Keratinocyte (primary cell): ENCODE measurements at places on chromosomes 5 and 9.

GRCh38 chr5:59097116-59097515 lies 514.2 kb downstream of the RAB3C start:
- no peak for DNase-seq

DNA sequence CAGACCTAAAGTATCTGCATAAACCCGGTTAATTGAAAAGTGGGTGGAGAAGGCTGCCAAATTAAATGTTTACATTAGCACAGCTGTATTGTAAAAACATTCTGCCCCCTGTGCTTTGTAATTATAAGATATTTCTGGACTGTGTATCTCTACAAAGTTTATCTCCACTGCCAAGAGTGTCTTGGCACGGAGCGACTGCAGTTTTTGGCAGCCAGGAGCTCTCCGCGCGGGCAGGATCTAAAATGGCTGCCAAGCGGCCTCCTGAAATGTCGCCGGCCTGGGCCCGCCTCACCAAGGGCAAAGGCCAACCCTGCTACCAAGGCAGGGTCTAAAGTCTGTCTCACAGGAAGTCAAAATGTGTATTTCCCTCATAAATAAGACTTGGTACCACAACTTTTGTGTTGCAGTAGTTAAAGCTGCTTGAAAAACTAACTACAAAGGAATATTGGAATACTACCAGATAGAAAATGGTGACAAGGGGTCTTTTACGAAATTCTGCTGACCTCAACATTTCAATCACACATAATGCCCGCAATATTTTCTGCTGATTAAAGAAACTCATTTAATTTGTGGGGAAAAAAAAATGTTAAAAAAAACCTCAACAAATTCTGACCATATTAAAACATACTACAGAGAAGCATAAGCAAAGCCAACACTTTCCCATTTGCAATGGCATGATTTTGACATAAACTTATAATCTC lies 110.4 kb downstream of the NFIB start:
- no peak for DNase-seq

DNA sequence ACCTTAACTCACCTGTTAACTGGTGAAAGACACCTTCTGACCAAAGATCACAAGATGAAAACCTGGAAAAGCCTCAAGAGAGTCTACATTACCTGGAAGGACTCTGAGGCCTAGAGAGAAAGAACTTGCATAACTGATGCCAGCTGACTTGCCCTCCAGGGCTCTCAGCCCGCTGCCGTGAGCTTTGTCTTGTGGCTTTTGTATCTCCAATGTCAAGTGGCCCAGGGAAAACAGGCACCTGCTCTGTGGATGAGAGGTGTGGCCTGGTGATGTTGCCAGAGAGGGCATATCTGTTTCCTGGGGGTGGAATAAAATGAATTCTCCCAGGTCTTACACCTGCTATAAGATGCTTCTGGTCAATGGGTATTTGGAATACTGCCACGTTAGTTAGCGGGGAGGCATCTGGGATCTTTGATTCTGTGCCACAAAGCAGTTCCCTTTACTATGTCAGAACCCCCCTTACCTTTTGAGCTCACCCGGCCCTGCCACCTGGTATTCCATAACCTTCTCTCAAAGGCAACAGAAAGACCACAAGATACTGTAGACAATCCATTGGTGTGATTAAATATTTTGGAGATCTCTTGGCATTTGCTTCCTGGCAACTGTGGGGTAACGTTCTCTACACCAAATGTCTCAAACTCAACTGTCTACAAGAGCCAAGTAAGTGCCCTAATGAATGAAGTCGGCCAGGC lies 54.9 kb upstream of the N4BP3 start:
- DNase-seq, result no peak

- DNase-seq, result no peak
Observed at GRCh38 chr5:2848619-2849018, 97.1 kb upstream of the IRX2 start.

- DNase-seq, result no peak
Observed at GRCh38 chr5:45038366-45038987, 229.7 kb downstream of the MRPS30 start.

DNA sequence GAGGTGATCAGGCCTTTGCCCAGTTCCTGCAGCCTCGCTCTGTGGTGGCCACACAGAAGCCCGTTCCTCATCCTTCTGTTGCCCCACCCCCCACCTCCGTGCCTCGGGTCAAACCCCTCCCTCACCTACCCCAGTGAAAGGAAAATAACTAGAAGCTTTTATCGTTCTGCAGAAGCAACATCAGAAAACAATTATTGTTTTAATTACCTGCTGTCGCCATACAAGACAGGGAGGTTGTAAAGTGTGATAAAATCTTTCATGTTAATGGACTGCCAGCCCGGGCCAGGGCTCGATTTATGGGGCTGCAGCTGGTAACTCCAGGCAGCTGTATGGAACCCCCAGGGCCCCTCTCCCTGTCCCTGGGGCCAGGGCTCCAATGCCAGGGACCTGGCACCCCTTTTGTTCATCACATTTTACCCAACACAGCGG lies 20.6 kb downstream of the UNC5A start:
- no peak for DNase-seq

GRCh38 chr9:134560206-134560605 lies 81.4 kb upstream of the COL5A1 start:
- no peak for DNase-seq

GRCh38 chr5:68315679-68316271 lies 100.2 kb downstream of the PIK3R1 start:
- no peak for DNase-seq
